ENCODE measurements at places on chromosomes 4 and X.

DNA sequence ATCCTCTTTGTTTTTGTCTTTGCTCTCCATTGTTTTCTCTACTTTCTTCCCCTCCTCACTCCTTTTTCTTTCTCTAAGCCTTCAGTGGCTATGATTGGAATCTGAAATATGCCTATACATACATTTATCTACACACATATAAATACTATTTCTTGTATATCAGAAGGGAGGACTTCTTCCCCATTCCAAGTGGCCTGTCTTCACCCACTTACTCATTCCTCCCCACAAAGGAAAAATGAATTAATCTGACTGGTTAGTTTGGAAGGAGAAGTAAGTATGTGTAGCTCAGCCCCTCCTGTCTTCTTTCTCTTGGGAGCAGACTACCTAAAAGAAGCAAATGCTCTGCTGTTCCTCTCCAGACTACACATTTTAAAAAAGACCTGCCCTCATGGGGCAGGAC is 17.7 kb downstream of the GUCY2F start:
- no peak for DNase-seq

GRCh38 chr4:165931741-165932140 is 58.7 kb downstream of the TLL1 start:
- no peak for DNase-seq

DNA sequence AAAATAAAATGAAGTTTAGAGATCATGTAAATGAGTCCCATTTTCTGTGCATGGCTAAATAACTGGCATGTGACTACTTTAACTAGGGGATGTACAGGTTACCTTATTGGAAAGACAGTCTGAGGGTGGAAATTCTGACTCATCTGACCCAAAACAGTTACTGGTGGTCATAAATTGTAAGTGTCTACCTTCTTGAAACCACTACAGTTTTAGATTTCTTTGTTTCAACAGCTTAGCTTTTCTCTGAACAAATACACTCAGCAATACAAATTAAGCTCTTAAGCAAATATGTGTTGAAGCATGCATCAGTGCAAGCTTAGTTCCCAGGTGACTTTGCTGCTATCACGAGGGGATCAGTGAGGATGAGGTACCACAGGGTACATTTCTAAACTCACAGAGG is 60.7 kb upstream of the PGM2 start:
- no peak for DNase-seq

DNA sequence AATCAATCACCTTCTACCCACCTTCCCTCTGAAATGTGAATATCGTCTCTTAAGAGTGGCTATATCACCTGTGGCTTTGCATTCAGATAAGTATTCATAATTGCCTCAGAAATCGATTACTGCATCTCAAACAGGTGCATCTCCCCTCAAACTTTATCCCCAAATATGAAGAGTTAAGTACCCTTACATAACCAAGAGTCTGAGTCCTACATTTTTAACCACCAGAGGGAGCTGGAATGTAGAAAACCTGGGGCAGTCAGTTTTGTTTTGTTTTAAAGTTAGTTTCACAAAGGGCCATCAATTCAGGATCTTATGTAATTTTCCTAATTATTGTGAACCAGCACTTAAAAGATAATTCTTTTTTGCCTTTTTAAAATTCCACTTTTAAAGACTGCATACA is 5.7 kb downstream of the TCEANC start:
- DNase-seq: no peak

GRCh38 chr4:40316782-40317635 is 18.1 kb upstream of the CHRNA9 start:
- DNase-seq: peak; percentile 59
